NCI-H1105 (cell line): ENCODE measurements at places on chromosomes 7 and 10.
A peak's percentile ranks its signal among the peaks of the same experiment; 100 is the strongest.

DNA sequence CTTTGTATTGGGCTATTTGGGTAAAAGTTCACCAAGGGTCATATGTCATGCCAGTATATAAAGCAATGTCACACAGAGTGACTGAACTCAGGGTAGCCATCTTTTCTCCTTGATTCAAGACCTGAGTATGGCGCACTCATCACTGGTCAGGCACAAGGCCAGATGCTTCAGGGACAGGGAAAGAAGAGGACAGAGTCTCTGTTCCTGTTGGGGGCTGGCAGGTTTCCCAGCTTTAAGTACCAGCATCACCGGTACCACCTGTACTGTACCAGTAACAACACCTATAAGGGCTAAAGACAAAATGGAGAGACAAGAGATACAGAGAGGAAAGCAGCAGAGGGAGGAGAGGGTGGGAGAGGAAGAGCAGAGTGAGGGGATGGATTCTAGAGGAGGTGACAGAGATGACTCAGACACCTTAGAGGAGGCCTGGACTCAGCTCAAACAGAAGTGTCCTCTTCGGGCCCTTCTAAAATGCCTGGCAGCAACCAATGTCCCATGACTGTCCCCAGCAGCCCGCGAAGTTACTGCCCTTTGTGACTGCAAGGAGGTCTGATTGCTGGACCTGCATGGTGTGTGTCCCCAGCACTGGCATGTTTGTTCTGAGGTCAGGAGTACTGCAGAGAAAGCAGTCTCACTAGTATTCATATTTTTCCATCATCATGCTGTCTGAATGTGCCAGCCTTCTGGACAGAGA is 191.3 kb downstream of the MYOF start:
- peak; percentile 2 for DNase-seq

DNA sequence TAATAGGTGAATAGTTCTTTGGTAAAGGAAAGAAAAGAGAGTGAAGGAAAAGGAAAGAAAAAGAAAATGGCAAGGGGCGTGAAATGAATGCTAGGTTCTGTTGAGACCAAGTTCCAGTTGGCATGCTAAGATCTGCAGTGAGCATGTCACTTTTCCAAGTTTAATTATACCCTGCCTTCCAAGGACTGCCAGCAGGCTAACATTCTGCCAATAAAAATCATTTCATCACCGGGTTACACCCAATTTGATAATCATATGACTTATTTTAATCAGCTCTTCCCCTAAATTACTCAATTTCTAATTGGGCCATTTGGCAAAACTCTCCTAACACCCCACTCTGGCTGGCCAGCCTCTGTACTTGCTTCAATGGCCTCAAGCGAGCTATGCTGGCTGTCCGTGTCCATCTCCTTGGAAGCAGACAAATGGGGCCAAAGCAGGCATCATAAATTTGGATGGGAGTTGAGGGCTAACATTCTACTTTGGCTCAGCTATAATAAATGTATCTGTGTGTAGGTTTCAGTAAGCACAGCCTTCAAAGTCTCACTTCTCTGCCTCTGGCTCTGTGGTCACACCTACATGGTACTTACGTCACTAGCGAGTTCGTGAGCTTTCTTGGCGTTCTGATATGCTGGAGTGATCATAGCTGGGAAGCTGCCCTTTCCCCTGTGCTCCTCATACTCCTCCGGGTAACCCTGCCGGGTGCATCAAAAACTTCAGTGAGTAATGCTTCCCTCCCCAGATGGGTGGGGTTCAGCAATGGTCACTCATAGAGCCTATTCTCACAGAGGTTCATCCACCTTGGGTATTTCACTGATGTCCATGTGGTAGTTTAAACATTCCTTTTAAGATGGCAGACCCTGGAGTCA is 17.3 kb downstream of the NRAP start:
- DNase-seq, result no peak

GRCh38 chr7:77833136-77833535 is 34.6 kb downstream of the PHTF2 start:
- DNase-seq, result no peak

GRCh38 chr10:123687758-123688157 is 21.6 kb downstream of the GPR26 start:
- no peak for DNase-seq
